NCI-H2029 (cell line): ENCODE measurements at places on chromosomes 6 and 20.

DNA sequence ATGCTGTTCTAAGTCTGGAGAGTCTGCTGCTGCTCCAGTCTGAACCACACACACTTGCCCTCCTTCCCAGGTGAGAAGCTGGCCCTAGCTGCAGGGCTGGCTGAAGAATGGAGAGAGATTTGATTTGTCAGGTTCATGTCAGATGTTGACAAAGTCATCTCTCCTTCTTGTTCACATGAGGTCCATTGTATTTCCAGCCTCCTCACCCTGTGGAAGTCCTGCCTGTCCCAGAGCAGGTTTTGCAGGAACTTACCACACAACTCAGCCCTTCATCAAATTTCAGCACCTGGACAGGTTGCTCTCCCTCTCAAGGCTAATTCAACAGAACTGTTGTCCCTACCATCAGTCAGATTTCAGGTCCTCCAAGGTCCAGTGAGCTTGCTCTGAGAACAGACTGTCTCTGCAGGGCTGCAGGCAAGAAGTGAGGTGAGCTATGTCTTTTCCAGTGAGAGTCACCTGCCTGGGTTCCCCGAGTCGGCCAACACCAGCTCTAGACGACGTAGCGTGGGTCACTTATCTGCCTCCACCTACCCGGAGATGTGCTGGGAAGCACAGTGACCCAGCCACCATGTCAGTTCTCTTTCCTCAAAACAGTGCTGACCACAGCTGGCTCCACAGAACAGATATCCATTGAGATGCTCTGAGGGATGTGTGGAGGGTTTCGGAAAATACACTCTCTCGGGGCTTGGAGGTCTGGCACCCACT lies 58.0 kb upstream of the CD93 start:
- no peak for DNase-seq

DNA sequence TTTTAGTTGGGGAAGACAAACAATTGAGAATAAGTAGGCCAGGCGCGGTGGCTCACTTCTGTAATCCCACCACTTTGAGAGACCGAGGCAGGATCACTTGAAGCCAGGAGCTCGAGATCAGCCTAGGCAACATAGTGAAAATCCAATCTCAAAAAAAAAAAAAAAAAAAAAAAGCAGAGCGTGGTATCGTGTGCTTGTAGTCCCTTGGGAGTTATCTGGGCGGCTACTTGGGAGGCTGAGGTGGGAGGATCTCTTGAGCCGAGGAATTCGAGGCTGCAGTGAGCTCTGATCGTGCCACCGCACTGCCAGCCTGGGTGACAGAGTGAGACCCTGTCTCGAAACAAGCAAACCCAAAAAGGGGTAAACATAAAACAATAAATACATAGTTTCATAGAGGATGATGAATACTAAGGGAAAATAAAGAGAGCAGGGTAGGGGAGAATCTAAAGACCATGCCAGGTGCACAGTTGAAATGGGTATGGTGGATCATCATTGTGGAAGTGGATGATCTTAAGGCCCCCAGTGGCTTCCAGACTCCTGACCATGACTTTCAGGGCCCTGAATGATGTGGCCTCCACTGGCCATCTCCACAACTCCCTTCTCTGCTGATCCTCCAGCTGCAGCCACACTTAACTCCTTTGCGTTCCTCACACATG lies 947 bp downstream of the POFUT1 start:
- no peak for DNase-seq

DNA sequence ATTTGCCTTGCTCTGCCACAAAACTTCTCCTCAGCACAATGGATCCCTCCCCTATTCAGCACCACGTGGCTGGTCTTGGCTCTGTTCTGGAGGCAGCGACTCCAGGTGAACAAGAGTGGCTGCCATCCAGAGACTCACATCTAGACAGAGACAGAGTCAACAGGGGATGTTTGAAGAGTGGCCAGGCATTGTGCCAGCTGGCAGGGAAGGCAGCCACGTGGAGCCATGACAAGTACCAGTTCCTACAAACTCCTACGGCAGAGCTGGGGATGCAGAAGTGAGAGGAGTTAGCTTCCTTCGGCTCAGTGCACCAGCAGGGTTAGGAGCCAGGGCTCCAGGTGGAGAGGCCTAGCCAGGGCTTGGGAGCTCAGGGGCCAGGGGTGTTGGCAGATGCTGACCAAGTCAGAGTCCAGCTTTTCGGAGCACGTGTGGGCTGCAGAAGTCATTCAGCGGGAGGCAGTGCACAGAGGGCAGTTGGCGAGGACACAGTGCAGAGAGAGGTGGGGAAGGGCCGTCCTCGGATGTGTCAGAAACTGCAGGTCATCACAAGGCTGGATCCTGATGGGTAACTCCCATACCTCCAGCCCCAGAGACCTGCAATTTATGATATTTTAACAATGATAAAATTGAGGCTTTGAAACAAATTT lies 171.7 kb upstream of the PDE10A start:
- DNase-seq, result peak; percentile 98

DNA sequence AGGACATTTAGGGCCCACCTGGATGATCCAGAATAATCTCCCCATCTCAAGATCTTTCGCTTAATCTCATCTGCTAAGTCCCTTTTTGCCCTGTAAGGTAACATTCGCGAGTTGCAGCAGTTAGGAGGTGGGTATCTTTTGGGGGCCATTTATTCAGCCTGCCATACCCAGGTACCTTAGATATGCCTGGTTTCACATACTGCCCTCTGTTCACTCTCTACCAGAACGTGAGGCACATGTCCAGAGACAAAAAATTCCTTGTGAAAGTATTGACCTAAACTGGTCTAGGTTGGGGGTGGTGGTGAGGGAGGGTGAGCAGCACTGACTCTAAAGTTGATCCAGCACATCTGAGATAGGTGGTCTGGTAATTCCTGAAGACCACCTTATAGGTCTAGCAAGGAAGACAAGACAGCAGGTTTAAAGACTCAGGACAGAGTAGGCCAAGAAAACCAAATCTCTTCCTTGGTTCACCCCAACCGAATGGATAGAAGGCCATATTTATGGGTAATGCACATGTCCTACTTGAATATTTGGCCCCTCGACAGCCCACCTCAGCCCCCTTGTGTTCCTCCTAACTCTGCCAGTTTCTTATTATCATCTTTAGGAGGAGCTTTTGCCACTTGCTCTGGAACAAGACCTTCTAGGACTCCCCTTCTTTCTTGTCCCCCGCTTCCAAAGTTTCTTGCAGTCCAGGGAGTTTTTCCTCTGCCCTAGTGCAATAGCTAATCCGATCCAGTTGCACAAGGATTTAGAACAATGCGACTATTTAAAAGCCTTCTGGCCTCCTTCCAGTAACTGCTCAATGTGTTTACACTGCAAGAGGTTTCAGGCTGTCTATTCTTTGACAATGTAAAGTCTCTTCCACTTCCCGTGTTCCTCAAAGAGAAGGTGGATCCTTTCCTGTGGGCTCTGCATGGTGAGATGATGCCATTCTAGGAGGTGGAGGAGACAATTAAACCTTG lies 213.0 kb upstream of the LAMP5 start:
- DNase-seq, result peak; percentile 88

DNA sequence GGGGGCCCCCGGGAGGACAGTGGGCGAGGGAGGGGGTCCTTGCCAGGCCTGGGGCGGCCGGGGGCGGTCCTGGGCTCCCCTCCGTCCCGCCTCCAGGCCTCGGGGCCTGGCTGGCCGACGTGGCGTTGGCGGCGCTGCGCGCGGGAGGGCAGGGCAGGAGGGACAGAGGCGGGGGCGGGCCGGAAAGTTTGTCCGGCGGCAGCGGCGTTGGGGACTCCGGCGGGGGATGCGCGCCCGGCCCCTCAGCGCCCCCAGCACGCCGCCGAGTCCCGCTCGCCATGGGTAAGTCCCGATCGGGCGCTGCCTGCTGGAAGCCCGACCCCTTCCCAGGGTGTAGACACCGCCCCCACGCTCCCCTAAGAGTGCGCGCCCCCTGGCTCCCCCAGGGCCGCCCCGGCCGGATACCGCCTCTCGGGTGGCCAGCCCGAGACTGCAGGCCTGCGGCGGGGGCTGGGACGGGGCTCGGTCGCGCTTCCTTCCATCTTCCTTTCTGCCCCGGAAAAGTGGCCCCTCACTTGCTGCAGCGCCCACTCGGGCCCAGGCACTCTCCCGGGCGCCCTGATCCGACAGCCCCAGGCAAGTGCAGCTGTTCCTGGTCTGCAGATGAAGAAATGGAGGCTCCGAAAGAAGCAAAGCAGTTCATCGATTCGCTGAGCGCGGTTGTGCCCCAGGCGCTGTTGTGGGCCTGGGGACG lies at the start of gene SLC2A10:
TSS of gene SLC2A10 (plus strand) at position 191 of the 694 bp plus-strand sequence. CDS start at position 279, 88 bp downstream.
- no peak for DNase-seq

DNA sequence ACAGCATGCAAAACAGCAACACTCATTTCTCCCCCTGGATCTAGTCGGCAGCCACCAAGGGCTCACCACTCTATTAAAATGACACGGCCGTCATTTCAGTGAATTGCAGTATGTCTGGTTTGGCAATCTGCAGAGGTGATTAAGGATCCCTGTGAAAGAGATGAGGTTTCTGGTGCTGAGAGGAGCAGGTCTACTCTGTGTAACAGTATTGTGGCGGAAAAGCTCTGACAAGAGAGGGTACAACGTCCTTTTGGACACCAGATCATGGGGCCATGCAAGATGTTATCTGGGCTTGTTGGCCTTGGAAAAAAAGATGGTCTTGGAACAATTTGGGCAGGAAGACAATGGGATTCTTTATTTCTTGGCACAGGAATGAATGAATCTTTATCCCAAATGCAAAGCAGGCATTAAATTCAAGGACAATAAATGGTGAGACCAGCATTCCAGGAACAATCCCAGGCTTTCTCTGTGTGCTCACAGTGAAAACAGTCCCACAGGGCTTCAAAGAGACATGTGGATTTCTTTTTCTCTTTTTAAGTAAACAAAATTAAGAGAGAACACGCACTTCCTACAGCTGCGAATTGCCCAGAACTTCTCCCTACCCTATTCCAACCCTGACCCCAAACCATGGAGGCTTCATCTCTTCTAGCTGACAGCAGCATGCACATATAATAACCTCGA lies 33.7 kb upstream of the ADGRF1 start:
- DNase-seq, result no peak

GRCh38 chr6:26437550-26437949 lies 2.8 kb upstream of the BTN3A3 start:
- DNase-seq, result no peak

GRCh38 chr20:7736336-7736735 lies 203.9 kb downstream of the HAO1 start:
- DNase-seq, result no peak

DNA sequence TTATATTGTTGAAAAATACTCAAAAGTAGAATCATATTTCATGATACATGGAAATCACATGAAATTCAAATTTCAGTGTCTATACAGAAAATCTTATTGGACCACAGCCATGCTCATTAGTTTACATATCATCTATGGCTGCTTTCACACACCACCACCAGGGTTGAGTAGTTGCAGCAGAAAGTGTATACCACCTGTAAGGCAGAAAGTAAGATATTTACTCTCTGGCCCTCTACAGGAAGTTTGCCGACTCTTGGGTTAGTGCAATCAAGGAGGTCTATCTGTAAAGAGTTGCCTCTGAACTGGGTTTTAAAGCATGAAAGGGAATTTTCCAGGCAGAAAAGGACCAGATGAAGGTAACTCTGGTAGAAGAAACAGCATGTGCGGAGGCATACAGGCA lies 432.3 kb downstream of the DHX35 start:
- DNase-seq, result no peak

DNA sequence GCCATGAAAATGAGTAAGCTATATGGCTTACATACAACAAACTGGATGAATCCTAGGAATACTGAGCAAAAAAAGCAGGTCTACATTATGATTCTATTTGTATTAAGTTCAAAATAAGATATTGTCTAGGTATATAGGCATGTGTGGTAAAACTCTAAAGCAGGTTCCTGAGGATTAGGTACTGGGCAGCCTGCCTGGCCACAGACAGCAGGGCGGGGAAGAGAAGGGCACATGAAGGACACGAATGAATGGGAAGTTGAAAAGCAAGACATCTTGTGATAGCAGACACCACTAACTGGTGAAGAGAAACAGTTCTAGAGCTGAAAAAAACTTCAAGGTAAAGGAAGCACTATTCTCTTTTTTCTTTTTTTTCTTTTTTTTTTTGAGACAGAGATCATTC lies 72.6 kb upstream of the SLC4A11 start:
- no peak for DNase-seq

DNA sequence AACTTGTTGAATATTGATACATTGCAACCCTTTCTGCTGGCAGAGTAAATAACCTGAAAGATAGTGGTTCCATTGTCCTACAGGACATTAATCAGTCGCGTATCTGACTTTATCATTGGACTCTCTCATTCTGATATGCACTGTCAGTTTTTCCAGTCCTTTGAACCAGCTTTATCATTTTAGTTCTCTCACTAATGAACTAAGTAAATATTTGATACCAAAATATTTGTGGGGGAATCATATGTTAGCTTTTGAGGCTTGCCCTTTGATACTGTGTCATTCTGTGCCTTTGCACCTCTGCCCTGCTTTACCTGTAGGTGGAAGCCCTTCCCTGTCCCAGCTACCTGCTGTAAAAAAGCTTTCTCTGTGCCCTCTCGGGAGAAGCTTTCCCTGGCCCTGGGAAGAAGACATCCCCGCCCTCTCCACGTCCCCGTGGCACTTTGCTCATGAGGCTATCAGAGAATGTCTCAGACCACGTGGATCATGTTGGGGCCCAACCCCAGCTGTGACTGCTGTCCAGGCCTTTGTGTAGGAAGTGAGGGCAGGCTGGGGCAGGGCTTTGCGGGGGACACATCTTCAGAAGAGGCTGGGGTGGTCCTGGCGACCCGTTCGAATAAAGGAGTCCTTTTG lies 117.8 kb upstream of the NXT1 start:
- no peak for DNase-seq

DNA sequence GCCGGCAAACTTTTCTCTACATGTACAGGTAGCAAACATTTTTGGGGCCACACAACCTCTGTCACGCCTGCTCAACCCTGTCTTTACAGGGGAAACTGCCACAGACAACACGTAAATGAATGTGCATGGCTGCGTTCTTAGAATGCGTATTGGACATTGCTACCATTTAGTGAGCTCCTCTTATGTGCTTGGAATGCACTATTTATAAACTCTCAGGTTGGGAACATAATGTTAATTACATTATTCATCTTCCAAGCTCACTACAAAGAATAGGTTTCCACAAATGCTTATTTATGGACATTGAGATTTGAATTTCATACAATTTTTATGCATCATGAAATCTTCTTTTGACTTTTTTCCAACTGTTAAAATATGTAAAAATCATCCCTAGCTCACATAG lies 92.0 kb upstream of the RPS6KA2 start:
- no peak for DNase-seq

GRCh38 chr6:55734256-55734655 lies 141.1 kb downstream of the BMP5 start:
- DNase-seq, result no peak

DNA sequence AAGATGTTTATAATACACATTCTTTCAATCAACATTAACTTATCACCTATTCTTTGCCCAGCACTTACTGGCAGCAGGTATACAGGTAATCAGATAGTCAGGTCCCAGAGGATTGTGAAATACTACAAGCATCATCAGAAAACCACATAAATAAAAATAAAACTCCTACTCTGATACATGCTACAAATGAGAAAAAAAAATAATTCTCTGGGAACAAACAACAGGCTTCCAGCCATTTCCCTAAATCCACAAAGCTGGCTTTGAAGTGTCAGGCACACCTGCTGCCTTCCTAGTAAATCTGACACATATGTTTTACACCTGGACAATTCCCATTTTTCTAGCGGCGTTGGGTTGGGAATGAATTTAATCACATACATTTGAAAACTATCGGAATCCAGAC lies 384.5 kb upstream of the CDH4 start:
- DNase-seq, result peak; percentile 45
